Left forelimb (tissue), 1 donor: ENCODE measurements at places on chromosomes 4 and X.

DNA sequence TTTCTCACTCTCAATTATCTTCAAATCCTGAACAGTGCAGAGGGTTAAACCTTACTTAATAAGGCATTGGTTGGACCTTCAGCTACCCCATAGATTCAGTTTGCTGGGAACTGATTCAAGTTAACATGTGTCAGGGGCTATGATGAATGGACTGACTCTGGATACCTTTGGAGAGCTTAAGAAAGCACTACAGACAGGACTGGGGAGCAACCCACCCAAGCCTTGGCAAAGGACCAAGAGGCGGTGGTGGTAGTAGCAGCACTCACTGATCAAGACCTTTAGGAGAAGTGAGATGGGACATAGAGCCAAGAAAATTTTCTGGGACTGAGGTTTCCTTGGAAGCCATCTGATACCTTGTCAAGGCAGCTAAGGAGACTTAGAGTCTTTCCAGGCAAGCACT is 43.0 kb upstream of the TAPT1 start:
- no peak for DNase-seq

DNA sequence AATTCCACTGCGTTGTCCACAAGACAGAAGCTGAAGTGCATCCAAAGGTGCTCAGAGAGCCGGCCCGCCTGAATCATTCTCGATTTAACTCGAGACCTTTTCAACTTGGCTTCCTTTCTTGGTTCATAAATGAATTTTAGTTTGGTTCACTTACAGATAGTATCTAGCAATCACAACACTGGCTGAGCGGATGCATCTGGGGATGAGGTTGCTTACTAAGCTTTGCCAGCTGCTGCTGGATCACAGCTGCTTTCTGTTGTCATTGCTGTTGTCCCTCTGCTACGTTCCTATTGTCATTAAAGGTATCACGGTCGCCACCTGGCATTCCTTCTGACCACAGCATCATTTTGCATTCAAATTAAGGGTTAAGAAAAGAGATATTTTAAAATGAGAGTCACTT is 115.5 kb downstream of the NFKB1 start:
- DNase-seq = no peak

DNA sequence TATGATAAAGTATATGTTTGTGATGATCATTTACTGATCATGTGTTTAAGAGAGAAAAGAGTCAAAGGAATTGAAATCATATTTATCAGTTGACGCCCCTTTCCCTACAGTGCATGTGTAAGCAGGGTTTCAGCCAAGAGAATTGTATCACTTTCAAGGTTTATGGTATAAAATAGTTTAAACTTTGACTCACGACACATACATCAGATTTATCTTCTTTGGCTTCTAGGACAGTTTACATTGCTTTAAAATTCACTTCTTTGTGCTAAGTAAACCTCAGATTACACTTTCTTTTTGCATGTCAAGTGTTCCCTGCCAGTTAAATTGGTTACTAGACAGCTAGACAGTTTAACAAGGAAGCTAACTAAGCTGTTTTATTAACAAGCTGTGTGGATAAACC is 86.3 kb upstream of the MYOZ2 start:
- no peak for DNase-seq

- DNase-seq = no peak
These were observed 26.4 kb upstream of the LRCH2 start for GRCh38 chrX:115260330-115260729.

- DNase-seq = no peak
These were observed 32.9 kb upstream of the PTPN13 start for GRCh38 chr4:86561256-86561655.

DNA sequence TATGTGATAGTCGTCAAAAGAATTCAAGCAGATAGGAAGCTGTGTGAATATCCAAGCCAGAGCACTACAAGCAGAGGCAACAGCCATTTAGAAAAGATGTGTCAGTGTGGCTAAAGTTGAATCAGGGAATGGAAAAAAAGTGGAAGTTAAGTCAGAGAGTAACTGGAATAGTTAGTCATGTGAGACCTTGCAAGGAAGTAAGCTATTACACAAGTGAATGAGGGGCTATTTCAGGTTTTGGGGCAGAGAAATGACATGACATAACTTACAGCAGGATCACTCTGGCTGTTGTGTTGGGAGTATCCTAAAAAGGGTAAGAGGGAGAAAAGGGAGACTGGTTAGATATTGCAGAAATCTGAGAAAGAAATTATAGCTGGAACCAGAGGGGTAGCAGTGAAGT is 236.6 kb upstream of the PCDH18 start:
- DNase-seq = no peak

GRCh38 chrX:38857736-38858523 is 56.7 kb downstream of the MID1IP1 start:
- no peak for DNase-seq

GRCh38 chr4:109672169-109672930 is 30.9 kb downstream of the CASP6 start:
- no peak for DNase-seq

DNA sequence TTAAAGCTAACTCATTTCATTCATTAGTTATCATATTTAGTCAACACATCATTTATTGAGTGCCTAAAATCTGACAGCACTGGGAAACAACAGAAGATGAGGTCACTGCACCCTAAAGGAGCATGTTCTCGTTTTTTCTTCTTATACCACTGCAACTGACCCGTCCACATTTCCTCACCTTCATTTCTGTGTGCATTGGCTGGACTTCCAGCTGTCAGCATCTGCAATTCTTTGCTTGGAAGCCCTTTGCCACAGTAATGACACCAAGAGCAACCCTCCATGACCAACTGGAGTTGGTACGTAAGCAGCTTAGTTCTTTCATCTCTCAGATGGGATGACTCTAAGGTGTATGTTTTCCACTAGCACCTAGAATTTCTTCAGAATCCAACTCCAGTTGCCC is 13.2 kb downstream of the SHROOM3 start:
- DNase-seq = no peak

- no peak for DNase-seq
These were observed 62.7 kb downstream of the CHST7 start for GRCh38 chrX:46636223-46636622.

DNA sequence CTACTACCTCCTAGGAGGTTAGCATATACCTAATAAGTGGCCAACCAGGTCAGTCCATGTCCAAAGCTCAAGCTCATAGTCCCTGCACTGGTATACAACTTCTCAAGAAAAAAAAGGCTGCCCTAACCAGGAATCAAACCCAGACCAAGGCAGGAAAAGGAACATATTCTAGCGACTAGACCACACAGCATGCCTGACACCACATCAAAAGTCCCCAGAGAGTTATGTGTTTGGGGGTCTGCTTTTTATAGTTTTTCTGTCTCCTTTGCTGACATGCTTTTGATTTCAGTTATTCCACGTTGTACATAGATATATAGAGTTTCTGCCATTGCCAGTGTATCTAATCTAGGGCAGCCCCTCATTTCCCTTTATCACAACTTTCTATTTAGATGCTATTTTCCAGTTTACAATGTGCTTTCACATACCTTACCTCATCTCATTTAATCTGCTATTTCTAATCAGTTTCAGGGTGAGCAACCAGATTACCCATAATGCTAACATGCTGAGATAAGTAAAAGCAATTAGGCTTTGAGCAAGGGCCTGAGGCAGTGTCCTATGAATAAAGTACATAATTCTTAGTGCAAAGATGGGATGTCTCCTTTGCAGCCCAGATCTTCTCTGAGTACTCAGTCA is 17.8 kb downstream of the ARHGEF6 start:
- DNase-seq = no peak

GRCh38 chr4:46908148-46908547 is 897 bp downstream of the COX7B2 start:
- DNase-seq = no peak

- no peak for DNase-seq
These were observed 13.4 kb upstream of the PCSK1N start for GRCh38 chrX:48848847-48849246.

DNA sequence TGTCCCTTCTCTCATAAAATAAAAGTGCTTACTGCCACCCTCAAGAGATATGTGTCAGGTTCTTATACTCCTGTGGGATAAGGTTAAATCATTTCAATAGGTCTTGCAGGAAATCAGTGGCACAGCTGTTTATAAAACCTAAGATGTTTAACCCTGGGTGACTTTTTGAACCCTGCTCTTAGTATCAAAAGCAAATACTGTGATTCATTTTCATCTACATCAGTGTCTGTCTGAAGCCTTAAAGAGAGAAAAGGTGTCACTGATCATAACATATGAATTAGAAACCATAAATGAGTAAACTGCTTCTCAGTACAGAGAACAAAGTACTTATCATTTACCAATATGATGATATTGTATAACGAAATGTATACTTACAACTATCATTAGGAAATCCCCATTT is 59.0 kb downstream of the CCSER1 start:
- no peak for DNase-seq

DNA sequence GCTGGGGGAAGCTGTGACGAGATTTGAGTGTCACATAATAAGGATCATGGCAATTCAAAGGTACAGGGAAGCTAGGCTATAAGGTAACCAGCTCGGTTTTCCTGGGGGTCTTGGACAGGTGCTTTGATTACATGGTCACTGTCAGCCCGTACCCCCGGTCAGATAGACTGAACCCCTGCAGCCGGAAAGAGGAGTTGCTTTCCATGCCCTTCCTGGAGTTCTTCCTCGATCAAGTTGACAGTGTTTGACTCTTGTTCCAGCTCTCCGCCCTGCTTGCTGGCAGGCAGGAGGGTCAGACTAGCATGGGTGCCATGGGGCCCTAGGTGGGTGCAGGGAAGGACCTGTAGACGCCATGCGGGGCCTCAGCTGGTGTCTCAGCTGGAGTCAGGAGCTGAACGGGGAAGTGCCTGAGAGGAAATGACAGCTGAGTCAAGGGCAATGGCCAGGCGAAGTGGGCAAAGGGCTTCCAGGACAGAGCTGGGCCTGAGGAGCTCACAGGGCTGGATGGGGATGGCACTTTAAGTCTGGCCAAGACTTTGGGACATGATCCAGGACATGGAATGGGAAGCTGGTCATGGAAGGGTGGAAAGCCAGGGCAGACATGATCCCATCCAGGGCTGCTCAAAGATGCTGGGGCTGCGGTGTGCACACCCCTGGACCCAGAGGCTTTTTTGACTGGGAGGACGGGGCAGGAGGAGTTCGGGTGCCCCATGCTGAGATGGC is 1.6 kb downstream of the TMEM187 start:
- DNase-seq = no peak

- DNase-seq = no peak
These were observed 18.4 kb downstream of the SMARCA5 start for GRCh38 chr4:143531788-143532491.

GRCh38 chr4:73507541-73507940 is 26.0 kb downstream of the AFM start:
- DNase-seq = no peak

DNA sequence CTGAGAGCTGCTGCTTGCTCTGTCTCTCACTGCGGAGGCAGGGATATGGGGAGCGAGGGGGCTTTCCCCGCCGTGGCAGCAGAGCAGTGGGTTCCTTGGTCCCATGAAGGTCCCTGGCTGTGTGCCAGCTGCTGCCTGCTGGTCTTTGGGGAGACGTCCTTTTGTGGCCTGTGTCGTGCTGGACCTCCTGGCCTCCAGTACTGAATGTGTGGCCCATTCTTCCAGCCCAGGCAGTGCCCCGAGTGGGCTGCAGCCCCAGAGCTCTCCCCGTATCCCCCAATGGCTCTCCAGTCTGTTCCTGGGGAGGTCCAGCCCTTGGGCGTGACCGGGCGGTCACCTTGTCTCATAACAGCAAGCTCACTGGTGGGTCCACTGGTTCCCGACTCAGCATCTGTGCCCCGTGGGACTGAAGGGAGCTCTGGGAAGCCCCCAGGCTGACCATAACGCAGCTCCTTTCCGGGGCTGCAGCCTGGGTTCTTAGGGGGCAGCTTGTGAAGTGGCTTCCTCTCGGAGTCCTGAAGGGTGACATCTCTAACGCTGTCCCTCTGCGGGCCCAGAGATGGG is 115.6 kb downstream of the SMIM20 start:
- no peak for DNase-seq

- peak; percentile 96 for DNase-seq
These were observed at the start of gene ANKRD50 for GRCh38 chr4:124712372-124713184. Gene ANKRD50, minus strand, starts transcription at chr4:124712732. Its CDS starts 2,221 bp downstream, at chr4:124710511.

DNA sequence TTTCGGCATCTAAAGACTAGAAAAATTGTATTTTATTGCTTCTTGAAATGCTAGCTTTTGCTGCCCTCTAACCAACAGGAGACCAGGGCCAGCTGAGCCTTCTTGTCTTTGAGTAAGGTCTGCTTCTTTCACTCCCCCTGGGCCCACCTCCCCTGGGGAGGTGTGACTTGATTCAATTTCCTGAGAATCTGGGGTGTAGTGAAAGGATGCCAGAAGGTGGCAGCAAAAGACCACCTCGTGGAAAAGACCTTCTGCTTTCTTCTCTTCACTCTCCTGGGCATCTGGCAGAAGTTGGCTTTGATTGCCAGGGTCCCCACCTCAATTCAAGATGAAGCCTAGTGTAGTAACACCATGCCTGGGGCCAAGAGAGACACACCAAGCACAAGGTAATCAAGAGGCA is 96.5 kb upstream of the MAOA start:
- no peak for DNase-seq

DNA sequence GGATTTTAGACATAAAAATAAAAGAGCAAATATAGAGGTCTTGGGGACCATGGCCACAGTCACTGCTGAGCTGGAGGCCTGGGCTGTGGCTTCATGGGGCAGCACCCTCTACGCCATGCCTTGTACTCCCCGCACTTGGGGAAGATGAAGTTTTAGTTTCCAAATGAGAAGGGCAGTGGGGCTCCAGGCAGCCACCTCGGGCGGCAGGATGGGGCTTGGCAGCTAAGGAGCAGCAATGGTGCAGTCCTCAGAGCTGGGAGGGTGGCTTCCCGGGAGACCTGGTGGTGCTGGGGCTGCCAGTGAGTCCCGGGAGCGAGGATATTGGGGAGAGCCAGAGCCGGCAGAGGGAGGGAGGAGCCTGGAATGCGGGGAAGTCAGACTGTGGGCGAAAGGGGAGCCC is 2.4 kb downstream of the CXCR3 start:
- no peak for DNase-seq

DNA sequence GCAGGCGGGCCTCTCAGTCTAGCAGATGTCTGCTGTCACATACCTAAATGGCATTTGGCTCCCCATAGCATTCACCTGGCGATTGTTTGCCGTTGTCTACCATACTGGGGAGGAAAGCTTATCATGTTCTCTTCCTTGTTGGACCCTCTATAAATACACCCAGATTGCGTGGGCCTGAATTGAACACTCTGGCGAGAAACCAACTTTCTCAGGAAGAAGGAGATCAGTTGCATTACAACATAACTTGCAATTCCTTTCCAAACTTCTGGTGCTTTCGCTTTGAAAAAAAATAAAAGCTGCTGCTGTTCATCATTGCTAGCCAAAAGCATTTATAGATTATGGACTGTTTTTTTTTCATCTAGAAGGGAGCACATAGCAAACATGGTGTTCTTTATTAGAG is 230.0 kb upstream of the GPC4 start:
- no peak for DNase-seq

GRCh38 chrX:41108007-41108406 is 22.8 kb downstream of the USP9X start:
- no peak for DNase-seq
